ENCODE measurements at places on chromosomes 13 and 19.

GRCh38 chr19:33503030-33503429, 18.6 kb downstream of the PEPD start:
- no peak for DNase-seq

DNA sequence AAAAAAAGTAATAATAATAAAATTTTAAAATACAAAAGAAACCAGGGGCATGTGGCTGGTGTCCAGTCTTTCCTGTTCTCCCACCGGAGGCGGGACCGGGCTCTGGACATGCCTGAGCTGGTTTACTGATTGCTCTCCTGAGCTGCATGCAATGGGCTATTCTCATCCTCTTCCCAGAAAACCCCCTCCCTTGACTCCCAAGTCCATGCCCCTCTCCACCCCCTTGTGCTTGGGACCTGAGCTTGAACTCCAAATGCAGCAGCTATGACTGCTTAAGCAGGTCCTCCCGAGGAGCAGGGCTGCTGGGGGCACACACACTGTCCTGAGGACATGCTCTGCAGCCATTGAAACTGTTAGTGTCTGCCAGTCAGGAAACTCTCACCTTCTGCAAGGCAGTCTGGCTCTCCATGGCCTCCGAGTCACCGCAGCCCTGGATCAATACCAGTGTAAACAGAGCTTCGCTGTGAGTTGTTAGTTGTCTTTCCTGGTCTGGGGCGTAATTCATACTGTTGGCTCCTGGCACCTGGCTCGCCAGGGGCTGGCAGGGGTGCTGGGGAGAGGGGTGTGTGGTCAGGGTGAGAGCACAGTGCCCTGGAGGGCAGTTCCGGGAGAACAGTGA, 41.6 kb upstream of the CHST8 start:
- no peak for DNase-seq

GRCh38 chr13:61286148-61286745, 129.4 kb downstream of the PCDH20 start:
- no peak for DNase-seq

DNA sequence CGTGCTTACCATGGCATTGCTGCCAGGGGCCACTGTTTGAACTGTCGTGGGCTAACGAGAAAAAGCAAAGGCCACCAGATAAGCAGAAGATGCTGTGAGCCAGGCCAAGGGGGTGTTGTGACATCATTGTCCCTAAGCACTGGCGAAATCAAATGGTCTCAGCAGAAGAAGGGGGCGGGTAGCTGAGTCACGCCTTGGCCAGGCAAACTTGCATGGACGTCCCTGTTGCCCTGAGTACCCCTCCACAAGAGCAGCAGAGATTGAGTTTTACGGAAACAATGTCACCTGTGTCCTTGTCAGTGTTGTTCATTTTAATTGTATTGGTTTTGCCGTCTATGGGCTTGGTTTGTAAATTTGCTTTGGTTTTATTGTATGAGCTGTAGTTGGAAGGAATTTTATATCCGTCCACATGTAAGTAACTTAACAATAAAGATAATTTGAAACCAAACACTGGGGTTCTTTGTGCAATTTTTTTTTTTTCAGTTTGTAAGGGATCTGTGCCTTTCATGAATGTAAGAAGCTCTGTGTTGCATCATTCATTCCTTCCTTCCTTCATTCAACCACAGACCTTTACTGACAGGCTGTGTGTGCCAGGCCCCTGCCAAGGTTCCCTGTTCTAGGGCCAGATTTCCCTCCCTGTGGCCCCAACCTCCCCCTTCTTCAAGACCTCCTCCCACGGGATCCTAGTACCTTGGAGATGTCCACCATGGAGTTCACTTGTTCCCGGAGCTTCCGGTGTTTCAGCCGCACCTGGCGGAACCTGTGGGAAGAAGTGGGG, 12.3 kb downstream of the KCNN4 start:
- DNase-seq: no peak

- peak; percentile 57 for DNase-seq
Observed at GRCh38 chr13:91609353-91609752, 210.9 kb downstream of the GPC5 start.

- peak; percentile 80 for DNase-seq
Observed at GRCh38 chr13:66665991-66666390, 564.1 kb downstream of the PCDH9 start.

DNA sequence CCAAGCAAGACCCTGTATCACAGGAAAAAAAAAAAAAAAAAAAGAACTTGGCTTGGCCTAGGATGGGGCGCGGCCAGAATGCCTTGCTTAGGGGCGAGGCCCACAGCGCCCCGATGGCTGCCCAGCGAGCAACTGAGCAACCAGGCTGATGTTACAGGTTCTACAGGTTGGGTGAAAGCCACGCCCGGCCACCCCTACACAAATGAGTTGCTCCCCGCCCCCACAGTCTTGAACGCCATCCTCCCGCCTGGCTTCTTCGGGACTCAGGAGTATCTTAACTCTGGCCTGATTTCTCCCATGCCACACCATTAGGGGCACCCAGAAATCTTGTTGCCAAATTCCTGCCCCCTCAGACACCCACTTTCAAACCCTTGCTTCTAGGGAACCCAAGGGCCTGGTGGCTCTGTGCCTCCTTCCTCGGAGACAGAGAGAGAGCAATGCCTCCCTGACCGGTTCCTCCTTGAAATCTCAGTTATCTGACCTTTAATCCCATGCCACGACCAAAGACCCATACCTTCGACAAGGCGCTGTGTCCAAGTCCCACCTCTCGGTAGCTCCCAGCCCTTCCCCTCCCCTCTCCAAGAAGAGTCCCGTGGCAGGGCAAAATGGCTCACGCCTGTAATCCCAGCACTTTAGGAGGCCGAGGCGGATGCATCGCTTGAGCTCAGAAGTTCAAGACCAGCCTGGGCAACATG, 1.1 kb upstream of the CBLC start:
- DNase-seq: no peak

DNA sequence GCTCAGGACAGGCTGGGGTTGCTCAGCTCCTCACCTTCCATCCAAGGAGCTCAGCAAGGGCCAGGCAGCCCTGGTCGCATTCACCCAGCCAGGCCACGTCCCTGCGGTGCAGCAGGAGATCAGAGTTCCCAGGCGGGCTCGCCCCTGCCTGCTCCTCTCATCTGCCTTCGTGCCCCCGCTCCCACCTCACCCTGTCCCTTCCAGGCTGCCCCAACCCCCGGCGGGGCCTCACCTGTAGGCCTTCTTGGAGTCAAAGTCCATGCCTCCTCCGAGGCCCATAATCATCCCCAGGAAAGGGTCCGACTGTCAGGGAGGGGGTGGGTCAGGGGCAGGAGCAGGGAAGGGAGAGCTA, 1.3 kb upstream of the RINL start:
- no peak for DNase-seq

DNA sequence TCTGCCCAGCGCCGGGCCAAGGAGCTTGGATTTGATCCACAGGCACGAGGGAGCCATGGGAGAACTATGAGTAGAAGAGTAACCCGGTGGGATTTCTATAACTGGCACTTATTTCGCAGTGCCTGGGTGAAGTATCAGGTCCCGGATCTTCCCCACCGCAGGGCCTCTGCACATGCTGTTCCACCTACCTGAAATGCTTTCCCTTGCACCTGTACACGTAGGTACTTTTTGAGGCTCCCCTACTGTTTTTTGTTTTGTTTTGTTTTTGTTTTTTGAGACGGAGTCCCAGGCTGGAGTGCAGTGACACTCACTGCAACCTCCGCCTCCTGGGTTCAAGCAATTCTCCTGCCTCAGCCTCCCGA, 402 bp upstream of the KANK3 start:
- no peak for DNase-seq

DNA sequence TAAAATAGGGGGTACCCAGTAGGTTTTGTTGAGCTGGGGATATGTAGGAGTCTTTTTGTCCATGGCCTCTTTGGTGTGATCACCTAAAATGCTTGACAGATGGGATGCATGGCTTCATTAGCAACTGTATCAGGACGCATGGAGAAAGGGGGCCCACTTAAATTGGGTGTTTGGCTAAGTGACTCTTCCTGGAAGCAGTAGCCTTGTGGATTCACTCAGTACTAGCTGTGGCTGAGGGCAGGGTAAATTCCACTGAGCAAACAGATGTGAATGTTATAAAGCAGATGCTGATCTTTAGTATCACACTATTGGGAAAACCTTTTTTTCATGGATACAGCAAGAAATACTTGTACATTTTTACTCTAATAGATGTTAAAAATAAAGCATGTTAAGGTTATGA, 140.0 kb downstream of the FGF14 start:
- no peak for DNase-seq

DNA sequence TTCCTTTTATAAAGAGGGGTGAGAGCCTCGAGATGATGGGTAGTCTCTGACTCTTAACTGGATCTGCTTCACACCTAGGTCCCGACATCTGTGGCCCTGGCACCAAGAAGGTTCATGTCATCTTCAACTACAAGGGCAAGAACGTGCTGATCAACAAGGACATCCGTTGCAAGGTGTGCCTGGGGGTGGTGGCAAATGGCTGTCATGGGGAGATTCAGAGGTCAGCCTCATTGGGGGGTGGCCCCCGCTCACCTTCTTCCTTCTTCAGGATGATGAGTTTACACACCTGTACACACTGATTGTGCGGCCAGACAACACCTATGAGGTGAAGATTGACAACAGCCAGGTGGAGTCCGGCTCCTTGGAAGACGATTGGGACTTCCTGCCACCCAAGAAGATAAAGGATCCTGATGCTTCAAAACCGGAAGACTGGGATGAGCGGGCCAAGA, 1.6 kb downstream of the CALR start:
- DNase-seq: no peak

GRCh38 chr13:114067381-114067885, 65.0 kb downstream of the RASA3 start:
- DNase-seq: peak; percentile 87

- no peak for DNase-seq
Observed at GRCh38 chr13:23588666-23589065, 18.5 kb downstream of the TNFRSF19 start.

DNA sequence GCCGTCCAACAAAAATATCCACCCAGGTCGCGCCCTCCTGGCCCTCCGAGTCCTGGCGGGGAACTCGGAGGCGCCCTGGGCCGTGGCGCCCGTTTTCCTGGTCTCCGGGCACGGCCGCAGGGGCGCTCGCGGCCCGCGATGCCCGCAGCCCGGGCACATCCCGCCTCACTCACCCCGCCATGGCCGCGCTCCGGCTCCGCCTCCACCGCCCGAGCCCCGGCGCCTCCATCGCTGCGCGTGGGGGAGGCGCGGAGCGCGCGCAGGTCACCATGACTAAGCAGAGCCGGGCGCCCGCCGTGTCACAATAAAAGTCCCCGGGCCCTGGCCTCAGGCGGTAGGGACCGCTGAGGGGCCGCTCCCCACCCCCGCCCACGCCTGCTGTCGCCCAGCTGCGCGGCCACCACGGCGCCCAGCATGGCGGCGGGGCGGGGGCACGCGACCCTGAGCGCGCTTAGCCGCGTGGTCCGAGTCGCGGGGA, 593 bp downstream of the KEAP1 start:
- DNase-seq: peak; percentile 93

GRCh38 chr13:23822252-23822824, 66.9 kb downstream of the MIPEP start:
- no peak for DNase-seq

- DNase-seq: peak; percentile 97
Observed at GRCh38 chr19:57350877-57351805, at the start of gene ZNF304. Gene ZNF304, plus strand, starts transcription at chr19:57351271. Its CDS starts 394 bp downstream, at chr19:57351665.

DNA sequence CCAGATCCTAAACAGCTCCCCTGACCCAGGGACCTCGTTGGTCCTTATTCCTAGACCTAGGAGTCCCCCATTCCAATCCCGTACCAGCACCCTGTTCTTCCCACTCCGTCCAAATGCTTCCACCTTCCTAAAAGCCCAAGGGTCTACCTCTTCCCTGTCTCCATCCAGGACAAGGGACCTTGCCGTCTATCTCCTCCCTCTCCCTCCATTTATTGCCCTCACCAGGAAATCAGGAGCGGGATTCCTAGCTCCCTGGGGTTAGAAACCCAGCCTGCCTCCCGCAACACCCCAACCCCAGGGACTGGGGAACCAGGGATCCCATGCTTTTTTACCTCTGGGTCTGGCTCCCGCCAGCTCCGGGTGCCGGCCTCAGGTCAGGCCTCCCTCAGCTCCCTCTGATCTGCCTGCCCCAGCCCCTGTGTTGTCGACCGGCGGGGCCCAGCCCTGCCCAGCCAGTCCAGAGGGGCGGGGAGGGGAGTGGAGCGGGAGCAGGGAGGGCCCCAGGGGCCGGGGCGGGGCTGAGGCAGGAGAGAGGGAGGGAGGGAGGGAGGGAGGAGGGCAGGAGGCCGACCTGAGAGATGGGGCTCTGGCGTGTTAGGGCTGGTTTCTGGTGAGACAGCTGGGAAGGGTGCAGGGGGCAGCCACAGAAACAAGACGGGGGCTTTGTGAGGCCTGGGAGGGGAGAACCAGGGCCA, at the start of gene B3GNT8:
B3GNT8 (minus strand) TSS at position 423 of the 695 bp plus-strand sequence. CDS start 596 bp downstream, outside the sequence.
- DNase-seq: peak; percentile 63

GRCh38 chr19:49106648-49107135, 7.5 kb upstream of the LIN7B start:
- peak; percentile 37 for DNase-seq

- no peak for DNase-seq
Observed at GRCh38 chr13:29292045-29292444, 303.4 kb downstream of the SLC7A1 start.

DNA sequence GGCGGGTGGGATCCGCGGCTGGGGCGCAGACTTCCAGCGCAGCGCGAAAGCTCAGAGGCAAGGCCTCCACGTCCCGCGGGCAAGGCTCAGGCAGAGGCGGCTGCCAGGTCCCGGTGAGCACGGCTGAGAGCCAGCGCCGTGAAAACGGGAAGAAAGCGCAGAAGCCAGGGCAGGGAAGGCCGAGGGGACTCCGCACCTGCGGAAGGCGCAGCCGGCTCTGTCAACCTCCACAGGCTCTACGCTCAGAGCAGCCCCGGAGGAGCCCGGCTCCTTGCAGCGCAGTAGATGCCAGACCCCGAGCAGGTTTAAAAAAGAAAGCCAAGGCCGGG, 131.0 kb downstream of the RNF17 start:
- DNase-seq: no peak

GRCh38 chr13:41383386-41383785, 72.3 kb downstream of the NAA16 start:
- peak; percentile 27 for DNase-seq

- DNase-seq: no peak
Observed at GRCh38 chr13:112893207-112893569, 75.8 kb upstream of the MCF2L start.

GRCh38 chr19:37217480-37217774, 587 bp upstream of the ZNF383 start:
- DNase-seq: no peak

- no peak for DNase-seq
Observed at GRCh38 chr19:1236576-1236975, 1.2 kb downstream of the CBARP start.

DNA sequence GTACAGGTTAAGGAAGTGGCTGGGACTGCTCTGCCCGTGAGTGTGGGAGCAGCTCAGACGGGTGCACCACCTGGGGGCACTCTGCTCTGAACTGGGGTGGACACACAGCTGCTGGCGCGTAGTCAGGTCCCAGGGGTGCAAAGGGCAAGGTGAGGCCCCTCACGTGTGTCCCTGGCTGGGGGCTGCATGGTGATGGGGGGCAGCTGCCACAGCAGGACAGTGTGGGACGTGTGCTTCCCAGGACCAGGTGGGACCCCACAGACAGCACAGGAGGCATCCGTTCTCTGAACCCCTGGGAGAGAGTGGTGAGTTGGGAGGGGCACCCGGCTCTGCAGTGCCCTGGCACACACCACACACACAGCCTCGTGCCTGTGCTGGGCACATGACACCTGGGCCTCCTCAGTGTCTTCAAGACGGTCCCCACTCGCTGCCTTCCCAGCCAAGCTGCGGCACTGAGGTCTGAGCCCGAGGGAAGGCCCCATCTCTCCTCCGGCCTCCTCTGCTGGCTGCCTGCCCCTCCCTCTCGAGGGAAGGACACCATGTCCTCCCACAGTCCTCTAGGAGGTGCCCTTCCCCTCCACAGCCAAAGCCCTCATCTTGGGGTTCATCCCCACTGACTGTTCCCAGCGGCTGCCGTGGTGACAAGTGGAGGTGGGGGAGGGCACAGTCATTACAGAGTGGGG, 24.7 kb downstream of the CILP2 start:
- no peak for DNase-seq
